ENCODE measurements at places on chromosomes 3 and 15. TPM values are rescaled to one million over a fixed set of nuclear protein-coding genes. Genes with fewer than 3 reads are reported as not detected.

POLQ gene
- 5.4 TPM for total RNA-seq

GRCh38 chr3:13081603-13082360 is 8.6 kb upstream of the IQSEC1 start:
- DNase-seq, result no peak

VGLL3 gene
- total RNA-seq, result 3.1 TPM

GRCh38 chr3:156795890-156796481 is 30.2 kb upstream of the LEKR1 start:
- DNase-seq, result peak; percentile 50

GRCh38 chr3:43707998-43708397 is 17.3 kb downstream of the ABHD5 start:
- DNase-seq, result peak; percentile 59

CLASP2 gene
- total RNA-seq, result 19.7 TPM

DNA sequence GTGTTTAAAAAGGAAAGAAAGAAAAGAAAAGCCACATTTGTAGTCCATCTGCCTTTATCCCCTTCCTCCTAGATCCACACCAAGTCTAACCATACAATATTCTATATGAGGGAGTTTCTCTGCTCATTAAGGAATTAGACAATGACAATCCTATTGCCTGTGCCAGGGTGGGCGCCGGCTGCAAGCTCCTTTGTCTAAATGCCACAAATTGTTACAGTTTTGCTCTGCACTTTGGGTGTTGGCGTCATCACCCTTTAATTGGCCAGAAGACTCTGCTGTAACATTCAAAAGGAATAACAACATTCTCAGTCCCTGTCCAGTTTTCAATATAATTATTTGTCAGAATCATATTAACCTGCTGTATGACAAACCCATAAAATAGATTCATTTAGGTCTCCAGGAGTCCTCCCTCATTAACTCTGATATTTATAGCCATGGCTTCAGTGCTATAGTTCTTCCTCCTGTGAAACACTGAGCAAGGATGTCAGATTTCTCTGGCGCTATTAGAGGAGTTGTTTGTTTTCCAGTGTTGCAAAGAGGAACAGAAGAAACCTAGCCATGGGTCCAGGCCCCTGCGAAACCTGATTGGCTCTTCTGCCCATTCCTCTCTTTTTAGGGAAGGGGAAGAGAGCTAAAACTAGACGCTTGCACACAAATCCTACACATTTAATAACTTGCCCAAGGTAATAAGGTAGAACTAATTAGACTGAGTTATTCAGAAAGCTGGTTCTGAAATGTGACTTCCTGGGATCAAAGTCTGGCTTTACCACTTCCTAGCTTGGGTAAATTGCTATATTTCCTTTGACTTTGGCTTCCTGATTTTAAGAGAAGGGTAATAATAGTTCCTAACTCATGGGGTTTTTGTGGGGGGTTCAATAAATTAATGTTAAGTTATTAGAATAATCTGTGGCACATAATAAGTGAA is 112.4 kb downstream of the CD47 start:
- DNase-seq, result no peak

GOLGA6L25 gene
- total RNA-seq, result not detected

ADCY5 gene
- total RNA-seq, result 0.85 TPM

All from H4 (cell line).